ENCODE measurements at places on chromosomes 1 and 21.

GRCh38 chr1:43315963-43316737 is 15.4 kb downstream of the TIE1 start:
- no peak for DNase-seq

DNA sequence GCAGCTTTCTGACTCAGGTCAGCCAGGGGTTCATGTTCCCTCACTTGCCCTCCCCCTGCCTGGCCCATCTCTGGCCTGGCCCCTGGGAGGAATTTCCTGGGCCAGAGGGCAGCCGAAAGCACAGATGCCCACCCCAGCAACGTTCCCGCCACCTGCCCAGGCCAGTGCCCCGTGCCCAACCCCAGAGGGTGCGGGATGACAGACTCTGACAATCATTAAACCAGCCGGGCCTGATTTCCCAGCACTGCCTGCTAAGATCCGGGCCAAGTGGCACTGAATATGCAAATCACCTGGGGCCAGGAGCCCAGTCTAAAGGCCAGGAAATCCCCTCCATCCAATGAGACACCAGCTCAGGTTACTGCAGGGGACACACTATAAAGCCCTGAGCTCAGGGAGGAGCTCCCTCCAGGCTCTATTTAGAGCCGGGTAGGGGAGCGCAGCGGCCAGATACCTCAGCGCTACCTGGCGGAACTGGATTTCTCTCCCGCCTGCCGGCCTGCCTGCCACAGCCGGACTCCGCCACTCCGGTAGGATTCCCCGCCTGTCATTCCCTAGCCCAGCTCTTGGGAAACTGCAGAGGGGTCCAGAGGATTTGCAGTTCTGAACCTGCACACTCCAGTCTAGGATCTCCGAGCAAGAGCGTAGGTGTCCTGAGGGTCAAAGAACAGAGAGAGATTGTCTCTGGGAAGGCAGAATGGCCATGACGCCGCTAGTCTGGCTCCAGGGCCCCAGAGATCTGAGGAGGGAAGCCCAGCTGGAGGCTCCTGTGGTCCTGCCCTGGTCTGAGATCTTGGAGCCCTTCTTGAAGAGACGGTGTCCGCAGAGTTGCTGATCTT is at the start of gene ELF3:
Gene ELF3, plus strand, starts transcription at position 408 of the 836 bp plus-strand sequence. CDS start 550 bp downstream, outside the sequence.
- DNase-seq: no peak

- no peak for DNase-seq
Measured at GRCh38 chr1:19682257-19682656, 17.6 kb downstream of the HTR6 start.

DNA sequence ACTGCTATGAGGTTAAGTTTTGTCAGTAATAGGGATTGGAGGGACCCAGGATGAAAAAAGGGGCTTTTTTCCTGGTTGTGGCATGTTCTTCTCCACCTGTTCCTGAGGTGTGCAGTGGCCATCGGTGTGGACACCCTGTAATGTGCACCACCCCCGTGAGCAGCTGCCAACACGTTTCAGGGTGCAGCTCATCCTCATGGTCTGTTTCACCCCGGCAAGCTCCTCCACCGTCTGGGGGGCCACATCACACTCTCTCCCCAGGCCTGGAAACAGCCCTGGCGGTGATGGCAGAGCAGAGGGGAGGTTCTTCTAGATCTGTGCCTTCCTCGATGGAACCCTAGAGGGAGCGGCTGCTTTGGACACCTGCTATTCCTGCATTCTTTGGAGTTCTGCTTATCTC is 435.4 kb downstream of the MATN1 start:
- no peak for DNase-seq

- peak; percentile 39 for DNase-seq
Measured at GRCh38 chr1:27979151-27979858, 19.5 kb downstream of the XKR8 start.

GRCh38 chr1:203628201-203629015 is 1.8 kb downstream of the ATP2B4 start:
- no peak for DNase-seq

GRCh38 chr1:244835276-244836134 is at the start of gene COX20:
Gene COX20, plus strand, starts transcription at chr1:244835658. Its CDS starts 57 bp downstream, at chr1:244835715.
- DNase-seq: peak; percentile 86

DNA sequence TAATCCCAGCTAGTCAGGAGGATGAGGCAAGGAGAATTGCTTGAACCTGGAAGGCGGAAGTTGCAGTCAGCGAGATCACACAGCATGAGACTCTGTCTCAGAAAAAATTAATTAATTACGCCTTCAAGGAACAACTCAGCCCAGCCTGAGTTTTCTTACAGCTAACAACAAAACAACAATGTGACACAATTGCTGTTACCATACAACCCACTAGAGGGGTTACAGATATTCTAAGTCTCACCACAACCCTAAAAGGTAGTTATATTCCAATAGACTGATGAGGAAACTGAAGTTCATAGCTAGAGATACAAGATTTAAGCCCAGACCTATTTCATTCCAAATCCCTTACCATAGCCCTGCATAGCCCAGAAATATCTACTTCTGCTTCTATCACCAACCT is 2.9 kb upstream of the LRRC8C start:
- no peak for DNase-seq

GRCh38 chr1:234955107-234955731 is 173.4 kb downstream of the TOMM20 start:
- DNase-seq: no peak

- no peak for DNase-seq
Measured at GRCh38 chr1:222168621-222169020, 379.3 kb downstream of the HHIPL2 start.

GRCh38 chr1:158038793-158039192 is 45.3 kb downstream of the KIRREL1 start:
- no peak for DNase-seq

DNA sequence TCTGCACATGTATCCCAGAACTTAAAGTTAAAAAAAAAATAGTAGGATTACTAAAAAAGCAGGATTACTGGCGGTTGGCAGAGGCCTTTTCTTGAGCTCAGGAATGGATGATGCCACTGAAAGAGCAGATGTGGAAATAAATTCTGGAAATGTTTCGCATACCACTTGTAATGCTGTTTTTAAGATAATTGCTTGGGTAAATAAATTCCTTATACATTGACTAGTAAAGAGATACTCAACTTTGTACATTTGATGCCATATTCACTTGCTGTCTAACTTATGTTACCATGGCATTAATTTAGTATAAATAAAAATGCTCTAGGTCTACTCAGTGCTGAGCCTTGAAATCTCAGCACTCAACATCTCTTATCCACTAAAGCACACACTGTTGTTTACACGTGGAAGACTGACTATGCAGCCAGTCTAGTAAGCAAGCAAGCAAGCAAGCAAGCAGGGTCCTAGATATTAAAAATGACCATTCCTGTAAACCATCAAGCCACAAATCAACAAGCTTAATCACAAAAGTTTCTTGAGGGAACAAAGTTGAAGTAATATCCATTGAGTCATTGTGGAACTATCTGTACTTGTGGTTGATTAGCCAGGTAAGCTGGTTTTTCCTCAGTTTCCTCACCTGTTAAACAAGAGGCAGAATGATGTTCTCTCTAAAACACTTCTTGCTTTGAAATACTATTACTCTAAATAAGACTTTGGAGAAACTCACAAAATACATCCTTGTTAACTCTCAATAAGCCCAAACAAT is 1.7 kb upstream of the RASAL2 start:
- DNase-seq: no peak

DNA sequence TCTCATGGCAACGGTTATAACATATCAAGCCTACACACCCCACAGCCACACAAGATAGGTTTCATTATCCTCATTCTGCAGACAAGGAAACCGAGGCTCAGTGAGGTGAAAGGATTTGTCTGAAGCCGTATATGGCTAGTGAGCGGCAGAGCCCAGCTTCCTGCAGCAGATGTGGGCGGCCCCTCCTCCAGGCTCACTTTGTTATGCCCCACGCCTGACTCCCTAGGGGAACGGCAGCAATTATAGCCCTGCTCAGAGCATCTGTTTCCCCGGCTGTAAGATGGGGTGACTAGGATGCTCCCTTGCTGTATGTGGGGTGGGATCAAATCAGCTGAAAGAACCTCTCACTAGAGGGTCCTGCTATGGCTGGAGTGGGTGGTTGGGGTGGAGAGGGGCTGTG is 22.1 kb downstream of the GRHL3 start:
- no peak for DNase-seq

DNA sequence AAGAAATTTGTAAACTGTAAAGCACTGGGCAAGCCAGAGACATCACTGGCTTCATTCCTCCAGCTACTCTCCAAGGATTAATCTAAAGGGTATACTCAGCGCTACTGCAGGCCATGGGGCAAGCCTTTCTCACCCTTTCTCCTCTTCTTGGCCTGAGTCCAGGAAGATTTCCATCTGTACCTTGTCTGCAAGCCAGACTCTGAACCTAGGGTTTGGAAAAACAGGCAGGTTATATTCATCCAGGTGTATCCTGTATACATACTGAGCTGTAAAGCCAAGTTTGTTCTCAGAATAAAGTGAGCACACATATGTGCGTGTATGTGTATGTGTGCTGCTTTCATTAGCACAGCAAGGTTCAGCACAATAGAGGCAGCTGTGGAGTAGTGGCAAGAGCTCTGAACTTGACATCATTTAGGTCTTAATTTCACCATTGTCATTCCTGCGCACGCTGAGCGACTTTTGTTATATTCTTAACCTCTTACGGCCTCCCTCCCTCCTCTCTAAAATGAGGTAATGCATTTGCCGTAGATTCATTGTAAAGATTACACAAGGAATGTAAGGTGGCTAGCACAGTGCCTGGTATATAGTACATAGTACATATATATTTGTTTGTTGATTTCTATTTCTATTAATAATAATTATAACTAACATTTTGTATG is 128.1 kb upstream of the JUN start:
- no peak for DNase-seq

DNA sequence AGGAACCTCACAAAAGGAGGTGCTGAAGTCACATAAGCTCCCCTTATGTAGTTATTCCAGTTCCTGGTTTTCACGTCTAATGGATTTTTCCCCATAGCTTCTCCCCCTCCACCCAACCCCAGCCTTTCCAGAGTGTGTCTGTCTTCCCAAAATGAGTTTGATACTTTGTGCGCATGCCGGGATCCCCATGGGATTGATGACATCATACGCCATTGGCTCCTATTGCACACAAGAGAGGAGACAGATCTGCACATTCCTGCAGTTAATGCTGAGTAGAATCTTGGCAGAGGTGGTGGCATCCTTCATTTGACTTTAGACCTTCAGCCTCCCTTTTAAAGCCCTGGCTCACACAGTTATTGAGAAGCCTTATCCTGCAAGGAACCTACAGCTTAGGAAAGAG is 71.4 kb downstream of the DDR2 start:
- DNase-seq: no peak

DNA sequence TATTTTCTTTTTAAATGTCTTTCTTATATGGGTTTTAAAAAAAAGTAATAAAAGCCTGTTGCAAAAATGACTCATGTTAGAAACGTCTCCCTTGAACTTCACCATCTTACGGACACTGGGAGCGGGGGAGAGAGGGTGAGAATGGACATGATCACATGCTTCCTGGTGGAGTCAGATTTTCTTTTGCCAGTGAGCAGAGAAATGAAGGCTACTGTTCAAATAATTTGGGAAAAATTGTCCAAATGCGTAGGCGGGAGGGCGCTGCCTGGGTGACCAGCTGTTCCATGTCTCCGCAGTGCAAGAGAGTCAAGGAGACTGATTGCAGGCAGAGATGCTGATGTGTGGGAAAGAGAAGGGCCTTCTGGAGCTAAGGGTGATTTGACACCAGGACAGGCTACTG is 23.1 kb downstream of the EIF2D start:
- DNase-seq: no peak

DNA sequence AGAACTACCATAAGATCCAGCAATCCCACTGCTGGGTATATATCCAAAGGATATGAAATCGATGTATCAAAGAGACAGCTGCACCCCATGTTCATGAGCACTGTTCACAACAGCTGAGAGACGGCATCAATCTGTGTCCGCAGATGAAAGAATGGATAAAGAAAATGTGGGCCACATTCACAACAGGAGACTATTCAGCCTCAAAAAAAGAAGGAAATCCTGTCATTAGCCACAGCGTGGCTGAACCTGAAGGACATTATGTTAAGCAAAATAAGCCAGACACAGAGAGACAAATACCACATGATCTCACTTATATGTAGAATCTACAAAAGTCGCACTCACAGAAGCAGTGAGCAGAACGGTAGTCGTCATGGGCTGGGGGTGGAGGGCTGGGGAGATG is 99.2 kb upstream of the IFFO2 start:
- DNase-seq: no peak

- DNase-seq: no peak
Measured at GRCh38 chr1:50634251-50634650, 211.0 kb upstream of the DMRTA2 start.

DNA sequence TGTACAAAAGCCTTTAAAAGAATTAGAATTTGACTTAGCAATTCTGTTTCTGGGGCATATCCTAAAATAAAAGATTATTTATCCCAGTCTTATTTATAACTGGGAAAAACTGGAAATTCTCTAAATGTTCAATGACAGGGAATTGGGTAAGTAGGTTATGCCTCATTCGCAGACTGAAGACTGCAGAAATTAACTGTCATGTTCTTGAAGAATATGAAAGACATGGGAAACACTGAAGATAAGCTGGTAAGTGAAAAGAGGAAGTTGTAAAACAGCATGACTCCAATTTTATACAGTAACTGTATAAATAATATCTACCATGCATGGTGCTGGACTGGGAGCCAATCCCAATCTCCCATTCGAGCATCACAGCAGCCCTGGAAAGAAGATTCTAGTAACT is 50.6 kb upstream of the SLC2A1 start:
- DNase-seq: no peak

GRCh38 chr21:45041351-45041805 is 33.0 kb upstream of the ADARB1 start:
- DNase-seq: no peak

DNA sequence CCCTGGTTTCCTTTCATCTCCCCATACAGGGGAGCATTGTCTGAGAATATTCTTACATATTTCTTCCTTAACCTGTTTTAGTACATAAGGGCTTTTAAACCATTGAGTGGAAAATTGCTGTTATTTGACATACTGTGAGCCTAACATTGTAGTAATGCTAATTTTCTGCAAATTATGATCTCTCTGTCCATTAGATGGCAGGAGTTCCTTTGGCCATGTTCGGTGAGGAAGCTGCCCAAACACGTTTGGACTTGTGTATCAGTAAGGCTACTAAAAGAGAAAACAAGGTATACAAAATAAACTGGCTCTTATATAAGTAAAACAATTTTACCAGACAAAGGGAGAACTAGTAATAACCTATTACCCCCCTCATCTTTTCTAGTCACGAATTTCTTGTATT is 29.2 kb downstream of the CDC7 start:
- DNase-seq: no peak

- DNase-seq: no peak
Measured at GRCh38 chr1:247156787-247157232, 15.0 kb downstream of the ZNF124 start.

- no peak for DNase-seq
Measured at GRCh38 chr21:16342932-16343331, 613.1 kb downstream of the USP25 start.

GRCh38 chr1:43947061-43947873 is 517 bp downstream of the IPO13 start:
- no peak for DNase-seq

DNA sequence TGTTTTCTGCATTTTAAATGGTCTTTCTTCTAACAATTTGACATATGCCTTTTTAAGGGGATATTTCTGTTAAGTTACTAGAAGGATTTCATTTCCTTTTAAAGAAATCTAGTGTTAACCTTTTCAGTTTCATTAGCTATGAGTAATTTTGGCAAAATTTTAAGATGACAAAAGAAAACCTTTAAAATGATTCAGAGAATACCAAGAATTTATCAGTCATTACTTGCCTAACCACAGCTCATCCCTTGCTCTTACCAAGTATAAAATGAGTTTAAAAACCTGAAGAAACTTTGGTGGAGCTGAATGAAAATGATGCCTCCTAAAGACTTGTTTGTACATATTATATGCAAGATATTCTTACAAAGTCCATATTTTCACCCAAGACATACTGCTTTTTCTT is 101.7 kb downstream of the NEK7 start:
- no peak for DNase-seq

All from CMK (cell line).